Fibroblast of skin of left biceps (primary cell): ENCODE measurements at places on chromosomes 1 and 21.

DNA sequence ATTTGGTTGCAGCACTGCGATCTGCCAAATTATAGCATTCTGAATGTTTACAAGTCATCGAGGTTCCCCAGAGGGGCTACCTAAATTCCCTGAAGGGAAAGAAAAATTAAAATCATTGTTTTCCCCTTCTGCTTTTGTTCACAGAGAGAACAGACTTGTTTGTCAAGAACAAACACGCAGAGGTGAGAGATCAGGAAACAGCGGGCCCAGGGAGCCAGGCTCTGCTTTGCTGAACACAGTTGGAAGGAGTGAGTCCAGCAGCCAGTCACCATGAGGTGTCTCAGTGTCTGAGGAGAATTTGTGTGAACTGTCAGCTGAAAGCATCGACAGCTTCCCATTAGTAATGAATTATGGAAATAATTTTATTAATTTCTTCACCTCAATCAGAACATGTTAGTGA is 52.5 kb downstream of the RWDD3 start:
- DNase-seq, result no peak

- DNase-seq, result no peak
These were observed 44.2 kb downstream of the MTF2 start for GRCh38 chr1:93123201-93123783.

- no peak for DNase-seq
These were observed 241.0 kb downstream of the KCNJ6 start for GRCh38 chr21:37675202-37675801.

DNA sequence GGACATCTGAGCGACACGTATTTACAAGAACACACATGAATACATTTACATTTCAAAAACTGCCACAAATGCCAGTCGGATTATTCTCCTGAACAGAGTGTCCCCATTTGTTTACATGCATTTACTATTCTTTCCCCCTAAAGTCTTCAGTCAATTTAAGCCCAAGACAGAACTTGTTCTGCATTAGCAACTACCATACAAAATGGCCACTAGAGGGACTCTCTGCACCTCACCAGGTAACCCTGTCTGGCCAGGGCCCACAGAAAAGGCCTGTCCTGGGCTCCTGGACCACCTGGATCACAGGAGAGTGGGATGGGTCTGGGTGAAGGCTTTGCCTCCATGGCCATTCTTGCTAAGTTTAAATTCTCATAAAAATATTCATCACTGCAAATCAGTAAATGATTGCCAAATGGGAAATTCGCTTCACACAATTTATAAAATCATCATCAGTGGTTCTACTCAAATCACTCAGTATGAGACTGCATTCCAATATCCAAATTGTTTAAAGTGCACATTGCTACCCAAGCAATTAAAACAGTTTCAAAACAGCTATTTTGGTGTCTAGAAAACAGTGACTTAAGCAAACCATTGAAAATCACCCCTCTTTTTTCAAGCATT is 12.5 kb upstream of the GUCA2A start:
- DNase-seq, result no peak

DNA sequence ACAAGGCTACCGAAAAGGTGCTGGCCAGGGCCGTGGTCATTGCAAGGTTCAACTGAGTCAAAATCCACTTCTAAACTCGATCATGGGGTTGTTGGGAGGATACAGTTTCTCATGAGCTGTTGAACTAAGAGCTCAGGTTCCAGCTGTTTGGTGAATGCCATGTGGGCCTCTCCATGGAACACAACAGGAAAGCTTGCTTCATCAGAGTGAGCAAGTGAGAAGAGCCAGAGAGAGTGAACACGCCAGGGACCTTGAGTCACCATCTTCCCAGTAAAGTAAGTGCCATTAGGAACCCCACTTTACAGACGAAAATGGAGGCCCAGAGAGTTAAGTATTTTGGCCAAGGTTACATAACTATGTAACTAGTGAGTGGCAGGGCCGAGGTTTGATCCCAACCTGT is 475.1 kb upstream of the VAMP3 start:
- no peak for DNase-seq

- no peak for DNase-seq
These were observed 78.7 kb downstream of the TYW3 start for GRCh38 chr1:74811436-74812179.

DNA sequence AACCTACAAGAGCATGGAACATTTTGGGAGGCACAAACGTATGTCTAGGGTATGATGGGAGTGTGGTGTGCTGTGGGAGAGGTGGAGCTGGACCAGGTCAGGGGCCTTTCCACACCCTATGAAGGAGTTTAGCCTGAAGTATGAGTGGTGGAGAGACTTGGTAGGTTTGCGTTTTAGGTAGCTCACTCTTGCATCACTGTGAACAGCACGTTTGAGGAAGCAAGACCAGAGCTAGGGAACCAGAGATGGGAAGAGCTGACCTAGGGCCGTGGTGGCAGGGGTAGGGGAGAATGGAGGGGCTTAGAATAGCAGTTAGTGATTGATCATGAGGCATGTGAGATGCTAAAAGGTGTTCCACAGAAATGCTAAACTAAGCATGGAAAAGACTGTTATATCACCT is 25.1 kb upstream of the ZFP69B start:
- no peak for DNase-seq

GRCh38 chr1:150429805-150430204 is 57.4 kb upstream of the TARS2 start:
- no peak for DNase-seq

- DNase-seq, result no peak
These were observed 122.1 kb downstream of the LRIG2 start for GRCh38 chr1:113194846-113195830.

DNA sequence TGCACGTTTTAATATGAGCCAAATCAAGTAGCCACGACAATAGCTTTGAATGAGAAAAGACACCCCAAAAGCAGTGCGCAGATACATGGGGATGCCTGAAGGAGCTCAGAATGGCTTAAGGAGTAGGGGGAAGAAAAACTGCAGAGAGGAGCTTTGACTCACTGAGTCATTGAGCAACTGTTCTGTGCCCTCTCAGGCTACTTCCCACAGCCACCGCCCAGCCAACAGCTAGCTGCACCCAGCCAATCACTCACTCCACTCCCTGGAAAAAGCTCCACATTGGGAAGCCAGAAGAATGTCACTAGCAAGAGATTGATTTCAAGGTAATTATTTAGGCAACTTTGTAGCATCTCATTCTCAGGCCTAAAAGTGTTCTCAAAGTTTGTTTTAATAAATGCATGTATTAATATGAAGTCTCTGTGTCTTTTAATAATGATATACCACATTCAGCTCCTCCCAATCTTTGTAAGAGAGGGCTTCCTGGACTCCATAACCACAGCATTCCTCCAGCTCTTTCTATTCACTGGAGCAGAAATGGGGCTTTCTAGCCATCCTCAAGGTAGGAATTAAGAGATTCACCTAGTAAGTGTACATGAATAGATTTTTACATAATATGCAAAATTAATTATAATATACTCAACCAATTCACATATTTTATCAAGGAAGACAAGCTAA is 16.8 kb downstream of the DUSP10 start:
- DNase-seq, result no peak

- peak; percentile 79 for DNase-seq
These were observed 63.7 kb downstream of the MAP10 start for GRCh38 chr1:232868793-232869491.

GRCh38 chr21:32887026-32887425 is 115.5 kb upstream of the PAXBP1 start:
- DNase-seq, result no peak

DNA sequence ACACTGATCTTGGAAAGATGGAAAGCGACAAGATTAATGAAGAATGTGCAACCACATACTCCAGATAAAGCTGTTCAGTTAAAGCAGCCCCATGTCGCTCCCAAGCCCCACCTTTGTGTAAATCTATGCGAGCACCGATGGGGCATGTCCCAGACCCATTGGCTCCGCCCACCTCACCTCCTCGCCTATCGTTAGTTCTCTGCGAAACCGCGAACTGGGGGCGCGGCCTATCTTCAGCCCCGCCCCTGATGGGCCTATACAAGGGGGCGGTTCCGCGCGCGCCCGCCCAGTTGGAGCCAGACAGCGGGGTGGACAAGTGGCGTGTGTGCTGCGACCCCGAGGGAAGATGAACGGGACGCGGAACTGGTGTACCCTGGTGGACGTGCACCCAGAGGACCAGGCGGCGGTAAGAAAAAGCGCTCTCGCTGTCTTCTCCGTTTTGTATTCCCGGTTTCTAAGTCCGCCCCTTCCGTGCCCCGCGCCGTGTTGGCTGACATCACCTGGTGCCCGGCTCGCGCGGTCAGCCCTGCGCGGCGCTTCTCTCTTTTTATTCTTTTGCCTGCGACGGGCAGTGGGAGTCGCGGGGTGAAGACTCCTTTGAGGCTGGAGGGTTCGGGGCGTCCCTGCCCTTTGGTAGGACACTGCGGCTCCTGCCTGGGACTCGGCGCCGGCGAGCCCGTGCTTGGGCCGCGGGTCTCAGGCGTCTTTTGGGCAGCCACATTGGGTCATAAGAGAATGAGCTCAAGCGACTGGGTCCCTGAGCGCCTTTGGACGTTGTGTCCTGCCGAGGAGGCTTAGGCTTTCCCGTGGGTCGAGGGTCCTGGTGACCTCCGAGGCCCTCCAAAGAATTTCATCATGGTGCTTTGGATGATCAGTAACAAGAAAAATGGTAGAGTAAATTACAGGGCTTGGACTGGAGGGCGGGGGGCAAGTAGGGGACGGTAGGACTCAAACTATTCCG is at the start of gene TUFT1:
Gene TUFT1, plus strand, starts transcription at position 289 of the 961 bp plus-strand sequence. Its CDS starts 58 bp downstream, at position 347.
- DNase-seq, result peak; percentile 74
